ENCODE measurements at places on chromosomes 2 and 18.
A peak's percentile ranks its signal among the peaks of the same experiment; 100 is the strongest.

DNA sequence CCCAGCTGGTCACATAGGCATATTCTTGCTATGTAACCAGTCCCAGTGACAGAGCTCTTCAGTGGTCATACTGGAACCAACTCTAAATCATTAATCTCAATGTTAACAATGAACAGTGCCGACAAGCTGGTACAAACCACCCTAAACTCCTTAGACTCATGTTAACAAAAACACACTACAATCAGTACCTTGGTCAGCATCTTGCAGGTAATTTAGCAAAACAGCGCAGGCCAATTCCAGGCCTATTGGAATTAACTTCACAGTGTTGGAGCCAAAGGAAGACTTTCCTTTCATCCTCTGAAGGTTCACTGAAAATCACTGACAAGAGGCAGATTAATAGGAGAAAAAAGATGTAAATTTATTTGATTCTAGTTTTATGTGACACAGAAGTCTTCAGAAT lies 396.4 kb downstream of the PIK3C3 start:
- DNase-seq, result no peak

DNA sequence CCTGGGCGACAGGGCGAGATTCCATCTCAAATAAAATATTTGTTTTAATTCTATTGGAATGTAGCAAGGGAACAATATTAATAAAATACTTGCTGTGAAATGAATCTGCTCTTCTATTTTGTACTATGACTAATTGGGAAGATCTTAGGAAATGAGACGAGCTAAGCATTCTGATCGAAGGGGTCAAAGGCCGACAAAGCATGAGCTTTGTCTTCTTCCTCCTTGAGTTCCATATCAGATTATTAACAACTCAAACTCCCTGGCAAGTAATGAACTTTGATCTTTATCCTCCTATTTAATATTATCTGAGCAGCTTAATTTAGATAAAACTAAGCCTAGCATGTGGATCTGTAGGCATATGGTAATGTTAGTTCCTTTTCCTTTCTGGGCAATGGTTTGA lies 15.5 kb downstream of the GEMIN6 start:
- no peak for DNase-seq

DNA sequence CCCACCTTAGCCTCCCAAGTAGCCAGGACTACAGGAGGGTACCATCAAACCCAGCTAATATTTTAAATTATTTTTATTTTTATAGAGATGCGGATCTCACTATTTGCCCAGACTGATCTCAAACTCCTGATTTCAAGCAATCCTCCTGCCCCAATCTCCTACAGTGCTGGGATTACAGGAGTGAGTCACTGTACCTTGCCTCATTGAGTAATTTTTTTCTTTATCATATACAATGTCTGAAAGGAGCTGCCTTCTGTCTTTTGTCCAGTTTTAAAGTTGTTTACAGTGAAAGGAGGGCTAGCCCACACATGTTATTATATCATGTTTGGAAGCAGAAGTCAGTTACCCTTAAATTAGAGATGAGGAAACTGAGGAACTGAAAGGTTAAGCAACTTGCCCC lies 32.5 kb downstream of the PRKRA start:
- no peak for DNase-seq

GRCh38 chr2:175575346-175576258 lies 394.1 kb upstream of the ATP5MC3 start:
- DNase-seq, result no peak

GRCh38 chr18:21145371-21145770 lies 33.8 kb upstream of the ROCK1 start:
- no peak for DNase-seq

GRCh38 chr2:160566717-160567116 lies 73.1 kb upstream of the RBMS1 start:
- no peak for DNase-seq

- no peak for DNase-seq
Measured at GRCh38 chr18:36412778-36413177, 115.3 kb downstream of the FHOD3 start.

DNA sequence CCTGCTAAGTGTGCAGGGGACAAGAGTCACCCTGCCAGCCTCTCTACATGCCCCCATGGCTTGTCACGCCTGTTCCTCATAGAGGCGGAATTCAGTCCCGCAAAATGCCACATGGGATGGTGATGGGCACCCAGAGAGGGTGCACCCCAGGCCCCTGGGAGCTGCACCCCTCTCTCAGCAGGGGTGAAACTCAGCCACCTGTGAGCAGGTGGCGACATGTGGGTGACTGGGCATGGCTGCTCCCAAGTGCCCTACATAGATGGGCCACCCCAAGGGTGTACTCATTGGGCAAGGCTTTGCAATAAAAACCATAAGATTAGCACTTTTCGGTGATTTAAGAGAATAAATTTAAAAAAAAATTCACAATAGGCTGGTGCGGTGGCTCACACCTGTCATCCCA lies 6.3 kb downstream of the HS6ST1 start:
- DNase-seq, result no peak

- no peak for DNase-seq
Measured at GRCh38 chr18:9663377-9663776, 44.7 kb upstream of the RAB31 start.

DNA sequence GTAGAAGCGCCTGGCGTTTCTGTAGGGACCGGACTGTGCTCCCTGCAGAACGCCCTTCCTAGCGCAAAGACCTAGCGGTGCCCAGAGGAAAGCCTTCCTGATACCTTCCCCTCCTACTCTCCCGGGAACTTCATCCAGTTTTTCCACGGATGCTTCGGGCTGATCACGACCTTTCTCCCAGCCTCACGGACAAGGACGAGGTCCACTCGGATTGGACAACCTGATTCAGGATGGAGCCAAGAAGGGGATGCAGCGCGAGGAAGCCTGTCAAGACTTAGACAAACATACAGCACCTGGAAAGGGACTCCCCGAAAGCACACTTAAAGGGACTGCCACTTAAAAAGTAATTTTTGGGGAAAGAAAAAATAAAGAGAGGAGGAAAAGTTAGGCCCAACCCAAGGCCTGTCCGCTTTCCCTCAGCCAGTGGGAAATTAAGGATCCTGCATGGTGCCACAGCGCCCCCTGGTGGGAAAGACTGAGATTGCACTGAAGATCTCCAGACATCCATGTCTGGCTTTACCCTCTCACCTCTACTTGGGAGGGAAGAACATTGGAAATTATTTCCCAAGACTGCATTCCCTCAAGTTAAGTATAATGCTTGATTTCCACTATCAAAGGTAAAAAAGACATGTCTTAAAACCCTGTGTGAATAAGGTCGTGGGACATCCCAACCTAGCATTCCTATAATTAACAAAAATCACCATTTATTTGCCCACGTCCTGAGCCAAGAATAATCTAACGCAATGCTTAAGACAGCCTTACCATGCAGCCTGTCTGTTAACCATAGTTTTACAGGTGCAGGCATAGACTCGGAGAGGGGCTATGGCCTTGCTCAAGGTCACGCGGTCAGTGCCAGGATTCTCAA lies 13.4 kb upstream of the COPS8 start:
- DNase-seq, result peak; percentile 40

All from stimulated activated CD4-positive, alpha-beta T cell treated with anti-CD3 and anti-CD28 coated beads, TNF-alpha, amount 100 ng/mL, for 1 hour (primary cell).